ENCODE measurements at places on chromosomes 2 and 18. TPM values are rescaled to one million over a fixed set of nuclear protein-coding genes. Genes with fewer than 3 reads are reported as not detected.

DNPEP gene
- total RNA-seq, result 84.5 TPM

SCG2 gene
- total RNA-seq, result 0.25 TPM

IMMT gene
- total RNA-seq, result 60.4 TPM

OR6B2 gene
- total RNA-seq, result not detected

GRCh38 chr2:9163306-9164111 lies 43.1 kb upstream of the ASAP2 start:
- no peaks in the 10 kb centered on the region for H3K36me3 ChIP-seq
- H3K4me3 ChIP-seq, result no peak overlapping the region
- DNase-seq, result peak; percentile 81
- H3K4me1 ChIP-seq, result peaks cover 14% of the 10 kb centered on the region

DNA sequence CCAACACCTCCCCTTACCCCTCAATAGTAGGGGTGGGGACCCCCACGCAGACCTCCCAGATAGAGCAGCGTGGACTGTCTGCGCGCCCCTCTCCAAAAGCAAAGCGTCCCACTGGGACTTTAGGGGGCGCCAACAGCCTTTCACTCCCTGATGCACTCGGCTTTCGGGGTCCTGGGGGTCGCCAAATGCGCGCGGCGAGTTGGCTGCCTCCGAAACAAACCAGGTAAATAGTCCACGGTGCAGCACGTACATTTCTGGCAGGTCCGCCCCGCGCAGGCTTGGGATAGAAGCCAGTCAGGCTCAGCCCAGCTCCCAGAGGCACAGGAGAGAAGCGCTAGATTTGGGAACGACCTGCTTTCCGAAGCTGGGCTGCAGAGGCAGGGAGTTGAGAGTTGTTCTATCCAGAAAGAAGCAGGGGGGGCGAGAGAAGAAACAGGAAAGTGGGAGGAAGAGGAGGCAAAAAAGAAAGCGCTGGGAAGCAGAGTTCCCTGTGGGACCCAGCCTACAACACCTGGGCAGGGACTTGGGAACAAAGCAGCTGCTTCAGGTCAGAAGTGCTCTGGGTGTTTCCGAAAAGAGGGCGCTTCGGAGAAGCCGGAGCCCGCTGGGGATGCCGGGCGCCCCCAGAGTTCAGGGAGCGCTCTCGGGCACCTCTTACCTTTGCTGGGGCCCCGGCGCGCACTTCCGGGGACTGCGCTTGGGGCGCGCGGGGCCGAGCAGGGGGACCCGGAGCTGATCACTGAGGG lies 544 bp downstream of the EVA1A start:
- peaks cover 10% of the 10 kb centered on the region for H3K36me3 ChIP-seq
- peak; percentile 63 for DNase-seq
- no peaks in the 10 kb centered on the region for H3K27me3 ChIP-seq
- H3K4me1 ChIP-seq, result peaks cover 59% of the 10 kb centered on the region
- peak overlapping the region; percentile 86 for H3K27ac ChIP-seq

DNA sequence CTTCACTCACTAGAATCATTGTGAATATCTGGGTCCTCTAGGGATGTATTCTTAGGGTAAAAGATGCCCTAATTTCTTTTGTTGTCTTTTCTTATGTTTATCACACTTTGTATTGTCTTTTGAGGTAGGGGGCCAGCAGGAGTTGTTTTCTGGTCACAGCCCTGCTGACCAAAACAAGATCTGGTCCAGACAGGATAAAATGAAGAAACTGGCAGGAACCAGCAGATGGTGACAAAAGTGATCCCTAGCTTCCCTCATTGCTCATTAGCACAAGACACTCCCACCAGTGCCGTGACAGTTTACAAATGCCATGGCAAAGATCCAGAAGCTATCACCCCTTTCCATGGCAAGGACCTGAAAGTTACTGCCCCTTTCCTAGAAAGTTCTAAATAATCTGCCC lies 81.7 kb upstream of the CCDC85A start:
- H3K4me3 ChIP-seq, result no peak overlapping the region
- H3K4me1 ChIP-seq, result no peaks in the 10 kb centered on the region
- H3K36me3 ChIP-seq, result no peaks in the 10 kb centered on the region
- no peaks in the 10 kb centered on the region for H3K27me3 ChIP-seq
- no peak for DNase-seq

DNA sequence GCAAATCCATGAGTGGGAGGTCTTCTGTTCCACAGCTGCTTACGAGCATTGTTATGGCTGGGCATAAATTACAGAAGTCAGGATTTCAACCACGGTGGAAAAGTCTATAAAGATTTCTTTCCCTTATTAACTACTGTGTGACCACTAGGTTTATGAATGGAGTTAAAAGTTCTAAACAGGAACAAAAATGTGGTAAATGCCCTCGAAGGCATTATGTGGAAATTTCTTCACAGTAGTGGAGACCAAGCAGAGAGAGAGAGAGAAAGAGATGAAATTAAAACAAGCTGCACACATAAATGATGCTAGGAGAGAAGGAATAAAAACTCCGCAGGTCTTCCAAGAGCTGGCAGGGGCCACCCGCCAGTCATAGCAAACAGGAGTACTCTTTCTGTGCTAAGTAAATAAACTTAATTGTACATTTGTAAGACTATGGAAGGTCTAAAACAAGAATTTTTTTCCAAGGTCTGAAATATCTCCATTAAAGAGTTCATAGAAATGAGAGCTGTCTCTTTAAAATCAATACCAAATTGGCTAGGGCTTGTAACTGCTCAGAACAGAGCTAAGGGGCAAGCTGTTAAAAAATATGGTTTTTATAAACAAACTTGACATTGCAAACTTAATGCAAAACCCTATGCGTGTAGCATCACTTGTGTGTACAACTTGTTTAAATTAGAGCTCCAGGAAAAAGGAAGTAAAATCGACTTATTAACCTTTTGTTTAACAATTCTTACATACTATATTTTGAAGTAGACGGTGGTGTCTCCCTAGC lies 438.2 kb downstream of the MEIS1 start:
- H3K27ac ChIP-seq, result peak overlapping the region; percentile 50
- H3K4me3 ChIP-seq, result 0 out of 2 replicates have a peak overlapping the region, but pooled peaks have one; percentile 1
- no peak for DNase-seq

DNA sequence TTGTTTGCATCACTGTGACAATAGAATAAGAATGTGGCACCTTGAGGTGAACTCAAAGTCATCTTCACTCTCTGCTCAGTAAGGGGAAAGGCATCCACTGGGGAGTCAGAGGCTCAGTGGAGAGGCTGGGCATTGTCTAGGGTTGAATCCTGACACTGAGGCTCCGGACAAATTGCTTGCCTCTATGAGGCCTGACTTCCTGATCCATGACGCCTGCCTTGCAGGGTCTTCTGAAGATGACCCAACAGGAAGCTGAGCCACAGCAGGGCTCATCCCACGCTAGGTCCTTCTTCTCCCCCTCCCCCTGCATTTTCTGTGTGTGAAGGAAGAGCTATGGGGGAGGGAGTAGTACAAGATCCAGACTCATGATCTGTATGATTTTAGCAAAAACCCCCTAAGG lies 265.1 kb downstream of the SH3BP4 start:
- peaks cover 22% of the 10 kb centered on the region for H3K4me1 ChIP-seq
- H3K4me3 ChIP-seq, result no peak overlapping the region
- no peaks in the 10 kb centered on the region for H3K27me3 ChIP-seq
- H3K27ac ChIP-seq, result peak overlapping the region; percentile 84

DNA sequence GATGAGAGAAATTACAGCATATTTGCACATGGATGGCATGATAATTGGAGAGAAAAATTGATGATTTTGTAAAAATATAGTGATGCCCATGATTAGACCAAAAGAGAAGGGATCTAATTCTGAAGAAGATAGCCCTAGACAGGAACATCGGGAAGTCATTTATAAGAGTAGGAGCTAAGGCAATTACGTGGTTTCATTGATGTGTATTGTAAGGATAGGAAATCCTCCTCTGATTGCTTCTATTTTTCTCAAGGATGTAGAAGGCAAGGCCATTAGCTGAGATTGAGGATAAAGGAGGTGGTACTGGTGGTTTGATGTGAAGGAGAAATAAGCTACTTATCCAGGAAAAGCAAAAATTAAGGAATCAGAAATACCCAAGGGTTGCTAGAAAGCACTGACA lies 176.5 kb upstream of the SOX11 start:
- H3K27me3 ChIP-seq, result no peaks in the 10 kb centered on the region
- no peak overlapping the region for H3K27ac ChIP-seq
- DNase-seq, result no peak
- no peaks in the 10 kb centered on the region for H3K36me3 ChIP-seq
- no peak overlapping the region for H3K4me3 ChIP-seq
